ENCODE measurements at places on chromosomes 2 and 18.

DNA sequence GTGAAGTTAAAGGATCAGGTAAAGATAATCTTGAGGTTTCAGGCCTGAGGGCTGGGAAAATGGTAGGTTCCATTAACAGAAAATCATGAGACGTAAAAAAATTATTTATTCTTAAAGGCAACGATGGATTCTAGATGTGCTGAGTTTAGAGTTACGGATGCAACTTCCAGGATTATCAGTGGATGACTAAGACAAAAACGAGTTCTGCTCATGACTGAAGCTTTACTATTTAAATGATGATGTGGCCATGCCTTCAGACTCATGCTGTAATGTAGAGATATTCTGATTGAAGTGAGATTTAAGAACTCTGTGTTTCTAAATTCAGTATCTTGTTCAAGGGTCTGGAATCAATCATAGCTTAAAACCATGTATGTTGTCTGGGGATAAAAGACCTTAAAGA lies 5.0 kb downstream of the TMEM237 start:
- no peak for DNase-seq

- DNase-seq, result no peak
Observed at GRCh38 chr2:19504400-19505198, 146.2 kb upstream of the OSR1 start.

GRCh38 chr2:112021781-112022231 lies 33.3 kb upstream of the TMEM87B start:
- DNase-seq, result peak; percentile 30

DNA sequence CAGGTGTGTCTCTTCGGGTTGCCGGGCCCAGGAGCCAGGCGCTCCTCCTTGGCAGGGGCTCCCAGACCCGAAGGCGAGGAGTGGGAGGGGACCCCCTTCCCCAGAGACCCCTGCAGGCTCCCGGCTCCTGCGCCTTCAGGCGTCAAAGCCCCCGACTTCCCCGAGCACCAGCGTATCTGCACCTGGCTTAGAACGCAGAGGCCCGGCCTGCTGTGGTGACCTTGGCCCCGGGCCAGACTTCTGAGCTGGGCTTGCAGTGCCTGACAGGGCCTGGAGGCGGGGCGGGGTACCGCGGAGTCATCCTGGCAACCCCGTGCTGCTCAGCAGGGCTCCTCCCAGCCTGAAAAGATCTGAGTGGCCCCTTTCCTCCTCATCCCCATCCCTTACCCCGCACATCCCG lies 27.0 kb downstream of the SKA1 start:
- DNase-seq, result no peak

GRCh38 chr2:80364524-80365212 lies 60.1 kb upstream of the LRRTM1 start:
- no peak for DNase-seq

DNA sequence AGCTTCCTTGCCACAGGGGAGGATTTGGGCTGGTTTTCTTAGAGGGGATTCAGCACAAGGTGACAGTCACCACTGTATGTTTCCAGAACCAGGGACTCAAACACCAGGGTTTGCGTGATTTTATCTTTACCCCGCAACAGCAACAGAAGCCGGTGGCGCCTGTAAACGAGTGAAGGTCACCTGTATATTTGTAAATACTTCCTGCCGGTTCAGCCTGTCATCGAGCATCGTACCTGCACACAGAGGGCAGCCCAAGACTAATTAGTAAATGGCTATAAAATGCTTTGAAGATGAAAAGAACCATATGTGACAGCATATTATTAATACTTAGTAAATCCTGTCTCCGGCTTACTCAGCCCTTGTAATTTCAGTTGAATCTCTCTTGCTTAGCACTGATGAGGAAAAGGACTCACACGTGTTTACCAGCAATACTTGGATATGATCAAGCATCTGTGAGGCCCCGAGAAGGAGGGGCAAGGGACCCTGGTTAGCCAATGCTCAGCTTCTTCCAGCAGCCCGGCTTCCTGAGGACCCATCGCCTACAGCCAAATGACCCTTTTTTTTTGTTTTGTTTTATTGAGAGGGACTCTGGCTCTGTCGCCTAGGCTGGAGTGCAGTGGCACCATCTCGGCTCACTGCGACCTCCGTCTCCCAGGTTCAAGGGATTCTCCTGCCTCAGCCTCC lies 51.3 kb upstream of the FOSL2 start:
- DNase-seq, result no peak

GRCh38 chr2:236998236-236998635 lies 87.5 kb upstream of the COPS8 start:
- no peak for DNase-seq

DNA sequence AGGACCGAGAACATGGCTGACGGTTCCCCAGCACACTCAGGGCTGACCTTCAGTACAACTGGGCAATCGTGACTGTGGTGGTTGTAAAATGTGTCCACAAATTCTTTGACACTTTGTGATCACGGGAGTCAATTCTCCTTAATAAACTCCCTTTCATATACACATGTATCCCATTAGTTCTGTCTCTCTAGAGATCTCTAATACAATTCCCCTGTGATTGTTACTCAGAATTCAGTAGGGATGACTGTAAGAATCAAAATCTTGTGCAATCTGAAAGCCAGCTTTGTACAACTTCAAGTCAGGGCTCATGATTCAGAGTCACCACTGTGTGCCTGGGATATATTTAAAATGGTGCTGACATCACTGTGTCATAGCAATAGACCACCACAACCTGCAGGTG lies 89.5 kb upstream of the LMAN1 start:
- no peak for DNase-seq

DNA sequence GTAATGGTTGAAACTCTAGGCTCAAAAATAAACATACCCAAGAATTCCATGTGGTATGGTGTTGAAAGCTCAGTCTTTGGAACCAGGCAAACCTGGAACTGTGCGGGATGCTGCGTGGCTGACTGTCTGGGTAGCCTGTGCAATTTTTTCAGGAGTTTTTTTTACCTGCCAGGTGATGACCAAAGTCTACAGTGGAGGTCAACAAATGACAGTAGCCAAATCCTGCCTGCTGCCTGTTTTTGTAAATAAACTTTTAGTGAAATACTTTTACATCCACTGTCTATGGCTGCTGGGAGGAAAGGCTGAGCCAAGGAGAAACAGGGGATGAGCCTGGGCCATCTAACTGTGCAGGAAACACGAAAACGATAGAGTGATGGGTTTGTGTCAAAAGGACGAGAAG lies 240.6 kb downstream of the PIEZO2 start:
- no peak for DNase-seq

- no peak for DNase-seq
Observed at GRCh38 chr18:27604583-27604982, 419.5 kb upstream of the CHST9 start.

- DNase-seq, result peak; percentile 66
Observed at GRCh38 chr2:112579241-112579640, 5.2 kb upstream of the CHCHD5 start.

DNA sequence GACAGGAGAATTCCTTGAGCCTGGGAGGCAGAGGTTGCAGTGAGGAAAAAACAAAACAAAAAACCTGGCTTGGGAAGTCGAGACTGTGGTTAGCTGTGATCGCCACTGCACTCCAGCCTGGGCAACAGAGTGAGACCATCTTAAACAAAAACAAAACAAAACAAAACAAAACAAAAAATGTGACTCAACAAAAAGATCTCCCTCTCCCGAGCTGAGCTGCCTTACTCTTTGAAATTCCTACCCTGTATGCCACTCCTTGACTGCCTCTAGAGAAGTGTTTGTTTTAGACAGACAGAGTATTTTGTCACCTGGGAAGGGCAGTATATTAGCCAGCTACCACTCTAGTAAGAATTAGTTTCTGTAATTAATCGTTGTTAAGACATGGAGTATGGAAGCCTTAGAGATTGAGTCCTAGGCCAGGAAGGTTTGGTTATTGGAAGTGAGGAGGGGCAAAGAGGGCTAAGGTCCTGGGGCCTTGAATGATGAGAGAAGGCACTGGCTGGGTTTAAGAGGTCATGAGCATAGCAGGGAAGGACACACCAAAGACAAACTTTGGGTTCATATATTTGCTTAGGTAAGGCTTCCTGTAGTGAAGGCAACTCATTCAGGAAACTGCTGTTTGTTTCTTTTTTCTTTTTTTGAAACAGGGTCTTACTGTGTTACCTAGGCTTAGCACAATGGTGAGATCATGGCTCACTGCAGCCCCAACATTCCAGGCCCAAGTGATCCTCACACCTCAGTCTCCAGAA lies 56.0 kb downstream of the HAUS1 start:
- DNase-seq, result no peak

DNA sequence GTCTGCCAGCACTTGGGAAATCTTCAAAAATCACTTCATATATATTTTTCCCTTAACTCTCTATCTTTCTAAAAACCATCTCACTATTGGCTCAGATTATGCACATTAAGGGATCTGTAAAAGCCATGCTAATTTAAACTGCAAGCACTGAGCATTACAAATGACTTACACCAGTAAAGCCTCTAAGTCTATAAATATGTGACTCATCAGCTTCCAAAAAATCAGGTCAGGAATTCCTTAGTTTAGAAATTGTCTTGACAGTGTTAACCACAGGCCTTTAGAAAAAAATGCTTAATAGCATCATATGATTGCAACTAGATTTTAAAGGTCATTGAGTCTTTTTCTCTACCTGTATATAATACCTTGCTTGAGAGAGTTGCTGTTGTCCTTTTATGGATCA lies 1113.6 kb upstream of the PIK3C3 start:
- no peak for DNase-seq

Measured in inflammatory macrophage treated with lipopolysaccharide for 4 hours (primary cell).